ENCODE measurements at places on chromosomes 16 and 17.

DNA sequence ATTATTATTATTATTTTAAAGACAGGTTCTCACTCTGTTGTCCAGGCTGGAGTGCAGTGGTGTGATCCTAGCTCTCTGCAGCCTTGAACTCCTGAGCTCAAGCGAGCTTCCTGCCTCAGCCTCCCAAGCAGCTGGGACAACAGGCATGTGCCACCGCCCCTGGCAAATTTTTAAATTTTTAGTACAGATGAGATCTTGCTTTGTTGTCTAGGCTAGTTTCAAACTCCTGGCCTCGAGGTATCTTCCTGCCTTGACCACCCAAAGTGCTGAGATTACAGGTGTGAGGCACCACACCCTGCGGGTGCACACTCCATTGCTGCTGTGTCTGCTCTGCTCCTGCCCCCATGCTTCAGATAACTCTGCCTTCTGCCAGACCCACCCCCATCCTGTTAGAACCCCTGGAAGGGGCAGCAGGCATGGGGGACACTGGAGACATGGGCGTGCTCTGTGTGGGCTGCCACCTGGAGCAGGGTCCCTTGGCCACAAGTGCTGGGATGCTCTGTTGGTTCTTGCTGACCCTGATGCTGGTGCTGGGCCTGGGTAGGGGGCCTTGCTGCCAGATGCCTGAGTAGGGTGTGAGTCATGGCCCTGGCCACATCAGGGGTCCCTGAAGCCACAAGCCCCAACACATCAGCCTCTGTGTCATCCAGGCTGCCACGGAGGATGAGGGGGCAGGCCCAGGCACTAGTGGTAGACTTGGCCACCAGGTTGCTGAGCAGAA is 2.6 kb downstream of the GGT6 start:
- DNase-seq: no peak

GRCh38 chr17:62963296-62963695 is 2.7 kb upstream of the TANC2 start:
- DNase-seq: peak; percentile 94

DNA sequence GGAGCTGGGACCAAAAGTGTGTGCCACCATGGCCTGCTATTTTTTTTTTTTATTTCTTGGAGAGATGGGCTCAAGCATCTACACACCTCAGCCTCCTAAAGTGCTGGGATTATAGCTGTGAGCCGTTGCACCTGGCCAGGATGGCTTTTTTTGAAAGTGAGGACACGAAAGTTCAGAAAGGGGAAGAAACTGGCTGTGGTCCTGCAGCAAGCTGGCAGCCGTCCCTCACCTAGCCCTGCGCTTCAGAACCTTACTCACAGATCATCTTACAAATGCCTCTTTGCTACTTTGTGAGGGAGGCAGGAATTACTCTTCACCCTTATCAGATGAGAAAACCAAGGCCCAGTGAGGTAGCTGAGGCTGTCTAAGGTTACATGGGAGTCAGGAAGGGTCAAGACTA is 4.5 kb upstream of the PPY start:
- DNase-seq: no peak

GRCh38 chr16:49019081-49019633 is 262.5 kb downstream of the CBLN1 start:
- DNase-seq: no peak

DNA sequence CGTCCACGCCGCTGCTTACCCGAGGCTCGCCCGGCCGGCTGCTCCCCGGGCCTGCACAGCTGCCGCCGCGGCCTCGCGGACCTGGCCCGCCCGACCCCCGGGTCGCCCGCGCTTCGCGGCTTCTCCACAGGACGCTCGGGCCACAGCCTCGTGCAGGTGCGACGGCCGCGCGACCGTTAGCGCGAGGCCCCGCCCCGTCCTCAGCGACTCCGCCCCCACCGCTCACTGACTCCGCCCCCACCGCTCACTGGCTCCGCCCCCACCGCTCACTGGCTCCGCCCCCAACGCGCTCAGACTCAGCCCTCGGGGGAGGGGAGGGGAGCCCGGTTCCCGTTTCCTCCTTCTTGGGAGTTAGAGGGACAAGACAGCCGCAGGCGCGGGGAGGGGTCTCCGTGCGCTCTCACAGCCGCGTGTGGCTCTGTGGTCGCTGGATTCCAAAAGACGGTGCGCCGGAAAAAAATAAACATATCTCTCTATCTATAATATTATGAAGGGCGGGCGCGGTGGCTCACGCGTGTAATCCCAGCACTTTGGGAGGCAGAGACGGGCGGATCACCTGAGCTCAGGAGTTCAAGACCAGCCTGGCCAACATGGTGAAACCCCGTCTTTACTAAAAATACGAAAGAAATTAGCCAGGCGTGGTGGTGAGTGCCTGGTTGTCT is at the start of gene MEIOB:
Gene MEIOB, minus strand, starts transcription at position 191 of the 662 bp plus-strand sequence. CDS start 3,989 bp downstream, outside the sequence.
- DNase-seq: no peak

DNA sequence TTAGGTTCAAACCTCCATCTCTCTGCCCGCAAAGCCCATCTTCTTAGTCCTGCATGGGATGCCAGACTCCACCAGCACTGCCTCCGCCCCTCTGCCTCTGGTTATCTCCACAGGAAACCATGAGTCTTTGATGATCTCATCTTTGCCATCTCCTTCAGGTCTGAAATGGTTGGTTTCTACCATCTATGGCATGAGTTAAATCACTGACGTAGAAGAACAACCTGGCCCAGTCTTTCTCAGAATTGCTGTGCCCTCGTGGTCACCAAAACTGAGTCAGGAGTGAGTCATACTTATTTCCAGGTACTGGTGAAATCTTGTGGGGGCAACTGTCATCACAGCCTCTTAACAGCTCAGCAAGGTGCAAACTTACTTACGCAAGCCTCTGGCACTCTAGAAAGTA is 468.7 kb upstream of the C16orf82 start:
- DNase-seq: peak; percentile 3
